EH (cell line): ENCODE measurements at places on chromosomes 7 and 10.
A peak's percentile ranks its signal among the peaks of the same experiment; 100 is the strongest.

DNA sequence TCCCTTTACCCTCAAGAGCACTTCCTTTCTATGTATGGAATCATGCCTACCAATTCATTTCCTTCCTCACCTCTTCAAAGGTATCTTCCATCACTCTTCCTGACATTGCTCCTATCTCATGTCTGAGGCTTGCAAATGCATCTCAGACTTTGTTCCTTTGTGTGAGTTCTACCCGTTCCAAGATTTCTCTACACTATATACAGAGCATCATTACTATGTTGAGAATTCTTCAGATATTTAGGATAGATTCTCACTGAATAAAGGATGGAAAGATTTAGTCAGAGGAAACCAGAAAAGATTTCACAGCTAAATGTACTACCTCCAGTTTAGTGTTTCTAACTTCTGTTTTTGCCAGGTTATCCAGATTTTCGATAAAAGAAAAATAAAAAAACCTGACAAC lies 462.7 kb downstream of the PHTF2 start:
- DNase-seq, result peak; percentile 57

DNA sequence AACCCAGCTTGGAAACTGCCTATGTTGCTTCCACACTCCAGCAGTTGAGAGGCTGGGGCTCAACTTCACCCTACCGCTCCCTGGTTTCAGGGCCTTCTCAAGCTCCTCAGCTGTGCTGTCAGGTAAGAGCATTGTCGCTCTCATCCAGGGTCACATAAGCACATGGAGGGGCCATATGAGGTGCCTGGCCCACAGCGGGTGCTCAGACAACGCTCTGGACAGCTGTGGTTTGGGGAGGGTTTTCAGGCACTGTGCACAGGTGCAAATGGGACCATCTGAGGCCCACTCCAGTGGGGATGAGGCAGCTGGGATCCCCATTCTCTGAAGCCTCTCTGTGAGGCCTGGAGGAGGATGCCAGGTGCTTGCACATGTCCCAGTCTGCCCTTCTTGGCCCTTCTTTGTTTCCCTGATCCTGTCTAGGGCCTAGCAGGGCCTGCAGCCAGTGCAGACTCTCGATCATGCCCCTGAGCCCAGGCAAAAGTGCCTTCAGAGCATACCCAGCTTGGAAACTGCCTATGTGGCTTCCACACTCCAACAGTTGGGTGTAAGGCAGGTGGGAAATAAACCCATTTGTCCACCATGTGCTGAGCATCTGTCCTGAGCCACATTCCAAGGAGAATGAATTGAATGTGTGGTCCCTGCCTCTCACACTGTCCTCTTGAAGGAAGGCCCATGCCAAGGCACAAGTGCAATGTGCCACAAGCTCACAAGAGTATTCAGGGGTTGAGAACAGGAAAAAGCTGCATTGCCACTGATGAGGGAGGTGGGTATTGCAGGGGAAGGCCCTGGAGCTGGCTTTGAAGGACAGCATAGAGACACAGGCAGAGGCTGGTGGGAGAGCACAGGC lies 40.3 kb downstream of the VSTM4 start:
- DNase-seq, result no peak

DNA sequence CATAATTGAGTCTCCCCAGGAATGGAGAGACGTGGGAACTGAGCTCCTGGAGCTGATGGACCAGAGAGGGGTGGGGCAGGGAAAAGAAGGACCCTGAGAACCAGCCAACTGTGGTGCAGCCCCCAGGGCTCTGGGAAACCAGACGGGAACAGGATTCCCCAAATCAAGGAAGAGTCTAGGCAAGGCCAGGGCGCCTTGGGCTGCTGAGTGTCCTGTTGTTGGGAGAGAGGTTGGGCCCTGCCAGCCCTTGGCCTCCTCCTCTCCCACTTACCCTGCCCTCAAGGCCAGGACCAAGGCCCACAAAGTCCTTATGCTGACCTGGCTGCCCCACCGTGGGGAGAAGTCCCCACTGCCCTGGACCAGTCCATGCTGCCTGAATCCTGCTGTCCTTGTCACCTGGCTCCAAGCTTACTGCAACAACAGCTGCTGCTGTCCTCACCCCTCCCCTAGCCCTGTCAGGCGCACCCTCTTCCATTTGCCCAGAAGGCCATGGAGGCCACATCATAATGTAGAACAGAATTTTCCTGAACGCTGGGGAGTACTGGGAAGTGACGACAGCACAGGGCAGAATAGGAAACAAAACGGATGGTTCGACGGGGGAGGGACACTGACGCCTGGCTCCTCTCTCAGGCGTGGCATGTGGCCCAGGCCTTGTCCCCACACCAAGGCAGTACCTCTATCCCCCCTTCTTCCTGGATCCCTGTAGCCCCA lies 132.9 kb upstream of the ZMIZ1 start:
- DNase-seq, result no peak

- DNase-seq, result no peak
These were observed 48.4 kb upstream of the FZD8 start for GRCh38 chr10:35690534-35690933.

- DNase-seq, result peak; percentile 77
These were observed 617.6 kb downstream of the INHBA start for GRCh38 chr7:41085244-41085643.

DNA sequence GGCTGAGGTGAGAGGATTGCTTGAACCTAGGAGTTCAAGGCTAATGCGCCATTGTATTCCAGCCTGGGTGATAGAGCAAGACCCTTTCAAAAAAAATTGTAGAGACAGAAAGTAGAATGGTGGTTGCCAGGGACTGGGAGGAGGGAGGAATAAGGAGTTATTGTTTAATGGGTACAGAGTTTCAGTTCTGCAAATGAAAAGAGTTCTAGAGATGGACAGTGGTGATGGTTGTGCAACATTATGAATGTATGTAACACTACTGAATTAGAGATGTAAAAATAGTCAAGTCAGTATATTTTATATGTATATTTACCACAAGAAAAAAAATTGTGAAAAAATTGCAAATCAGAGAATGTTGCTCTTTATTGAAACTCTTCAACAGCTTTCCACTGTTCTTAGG lies 266.5 kb upstream of the NPY start:
- DNase-seq, result no peak

DNA sequence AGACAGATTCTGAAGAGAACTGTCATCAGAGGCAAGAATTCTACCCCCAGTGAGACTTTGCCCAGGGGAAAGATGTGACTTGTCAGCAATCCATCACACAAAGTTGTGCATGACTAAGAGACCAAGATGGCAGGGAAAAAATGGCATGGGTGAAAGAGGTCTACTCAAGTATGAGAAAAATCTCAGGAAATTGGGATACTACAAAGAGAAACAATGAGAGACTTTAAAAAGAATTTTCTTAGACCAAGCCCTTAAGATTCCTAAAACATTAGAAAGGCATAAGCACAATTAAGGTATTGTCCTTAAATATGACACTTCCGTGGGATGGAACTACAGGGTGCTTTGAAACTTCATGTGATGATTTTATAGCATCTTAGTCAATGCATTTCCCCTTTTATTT lies 45.6 kb upstream of the PDE1C start:
- peak; percentile 98 for DNase-seq

DNA sequence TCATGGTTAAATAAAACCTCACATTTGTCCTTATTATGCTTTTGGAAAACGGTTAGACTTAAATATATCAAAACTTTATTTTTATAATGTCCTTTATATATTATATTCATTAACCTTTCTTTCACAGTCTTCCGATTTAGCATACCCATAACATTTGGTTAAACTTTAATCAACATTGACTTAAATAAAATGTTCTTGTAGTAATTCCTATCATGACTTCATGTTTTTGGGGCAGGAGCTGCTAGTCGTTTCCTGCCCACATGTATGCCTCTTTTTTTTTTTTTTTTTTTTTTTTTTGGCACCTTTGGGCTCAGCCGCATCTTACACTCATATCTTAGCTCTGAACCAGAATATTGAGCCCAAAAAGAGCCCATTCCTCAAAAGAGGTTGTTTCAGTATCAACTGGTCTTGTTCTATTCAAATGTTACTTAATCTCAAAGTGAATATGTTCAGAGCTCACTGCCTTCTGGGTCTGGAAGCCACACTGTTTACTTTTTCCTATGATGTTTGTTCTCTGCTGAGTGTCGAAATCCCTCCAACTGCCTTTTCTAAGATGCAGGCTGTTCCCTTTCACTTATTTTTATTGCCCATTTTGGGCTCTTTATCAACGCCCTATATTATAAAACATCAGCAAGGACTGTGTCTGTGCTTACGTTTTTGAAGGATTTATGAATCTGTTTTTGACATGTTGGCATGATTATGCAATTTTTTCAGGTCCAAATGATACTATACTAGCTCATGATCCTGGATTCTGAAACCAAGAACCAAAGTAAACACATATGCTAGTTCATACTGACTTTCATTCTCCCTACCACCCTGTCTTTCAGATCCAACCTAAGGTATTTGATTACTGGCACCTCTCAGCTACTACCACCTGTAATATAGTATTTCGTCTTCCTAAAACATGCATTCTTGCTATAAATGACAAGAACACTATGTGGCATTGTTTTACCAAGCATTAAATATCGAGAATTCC lies 914.4 kb downstream of the PCDH15 start:
- no peak for DNase-seq

DNA sequence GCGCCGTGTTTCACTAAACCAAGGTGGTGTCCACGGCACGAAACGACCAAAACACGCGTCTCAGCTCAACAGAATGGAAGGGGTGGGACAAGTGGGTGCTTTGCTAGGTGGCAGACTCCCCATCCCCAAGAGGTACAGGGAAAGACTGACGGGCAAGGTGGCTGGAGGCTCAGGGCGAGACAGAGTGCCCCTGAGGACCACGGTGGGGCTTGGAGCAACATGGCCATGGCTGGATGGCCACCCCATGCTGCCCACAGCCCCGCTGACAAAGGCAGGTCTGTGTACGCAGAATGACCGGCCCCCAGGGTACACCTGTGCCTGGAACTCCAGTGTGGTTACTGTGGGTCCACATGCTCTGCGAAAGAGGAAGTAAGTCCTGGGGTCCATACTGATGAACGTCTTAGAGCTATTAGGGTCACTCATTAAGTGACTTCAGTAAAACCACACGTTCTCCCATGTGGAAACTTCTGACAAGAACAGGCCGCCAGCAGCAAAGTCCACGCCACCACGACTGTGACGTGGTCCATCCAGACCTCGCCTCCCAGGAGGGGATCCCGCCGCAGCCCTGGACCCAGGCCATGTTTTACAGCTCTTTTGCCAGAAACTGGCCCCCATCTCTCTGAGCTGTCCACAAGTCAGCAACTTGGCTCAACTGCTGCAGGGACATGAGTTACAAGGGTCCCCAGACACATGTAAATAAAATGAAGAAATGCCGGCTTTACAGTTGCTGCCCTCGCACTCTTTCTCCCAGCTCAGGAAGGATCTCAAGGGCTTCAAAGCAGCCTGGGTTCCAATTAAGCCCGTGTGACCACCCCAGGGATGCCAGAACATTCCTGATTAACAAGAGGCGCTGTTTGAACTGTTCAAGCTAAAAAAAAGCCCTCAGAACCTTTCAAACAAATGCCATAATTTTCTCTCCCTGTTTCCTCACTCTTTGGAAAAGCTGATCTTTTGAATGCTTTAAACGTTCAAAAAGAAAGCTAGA lies 66.8 kb downstream of the MAD1L1 start:
- no peak for DNase-seq

DNA sequence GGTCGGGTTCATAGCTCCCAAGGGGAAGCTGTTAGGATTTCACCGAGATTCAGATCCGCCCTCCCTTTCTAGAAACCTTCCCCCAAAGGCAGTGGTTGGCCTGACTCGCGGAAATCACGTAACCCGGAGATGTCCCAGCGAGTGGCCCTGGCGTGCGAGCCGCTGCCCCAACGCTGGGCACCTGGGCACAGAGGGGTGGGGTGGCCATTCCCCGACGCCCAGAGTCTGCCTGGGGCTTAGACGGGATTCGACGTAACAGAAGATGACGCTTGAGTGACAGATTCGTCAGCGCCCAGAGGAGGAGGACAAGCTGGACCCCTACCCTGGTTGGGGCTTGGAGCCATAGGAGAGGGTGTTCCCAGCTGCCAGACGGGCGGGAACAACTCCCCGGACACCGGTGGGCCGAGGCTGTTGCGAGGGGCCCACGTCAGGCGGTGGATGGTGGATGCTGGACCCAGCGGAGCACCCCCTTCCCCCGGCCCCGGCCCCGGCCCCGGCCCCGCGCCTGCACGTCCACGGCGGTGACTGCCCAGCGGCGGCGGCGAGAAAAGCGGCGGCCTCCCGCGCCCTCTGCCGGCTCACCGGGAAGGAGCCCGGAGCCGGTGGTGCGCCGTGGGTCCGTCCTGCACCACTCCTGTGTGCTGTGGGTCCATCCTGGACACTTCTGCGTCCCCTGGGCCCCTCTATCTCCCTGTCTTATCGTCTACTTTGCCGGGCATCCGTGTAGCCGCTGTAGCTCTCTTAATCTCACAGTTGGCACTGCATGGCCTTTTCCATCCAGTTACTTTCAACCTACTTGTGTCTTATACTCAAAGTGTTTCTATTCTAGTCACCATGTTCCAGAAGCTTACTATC lies 35.4 kb upstream of the KNDC1 start:
- peak; percentile 8 for DNase-seq

DNA sequence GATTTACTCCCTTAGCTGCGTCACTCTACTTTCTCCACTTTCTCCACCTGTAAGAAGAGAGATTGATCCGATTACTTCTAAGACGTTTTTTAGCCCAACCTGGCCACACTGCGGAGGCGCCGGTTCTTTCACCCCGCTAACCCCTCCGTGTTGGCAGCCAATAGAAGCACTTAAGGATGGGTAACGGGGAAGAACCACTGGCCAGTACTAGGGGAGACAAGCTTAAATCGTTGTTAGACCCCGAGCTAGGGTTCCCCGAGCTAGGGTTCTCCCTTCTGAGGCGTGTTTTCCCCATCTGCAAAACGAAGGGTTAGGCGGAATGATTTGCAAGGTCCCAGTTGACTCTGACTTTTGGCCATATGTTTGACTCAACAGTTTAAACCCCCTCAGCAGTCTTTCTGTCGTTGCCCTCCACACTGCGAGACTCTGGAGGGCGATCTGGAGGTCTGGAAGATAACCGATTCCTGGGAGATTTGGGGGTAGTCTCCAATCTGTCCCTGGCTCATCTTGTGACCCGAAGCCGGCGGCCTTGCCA lies 644 bp downstream of the UMAD1 start:
- DNase-seq, result no peak

- no peak for DNase-seq
These were observed 100.3 kb downstream of the TRRAP start for GRCh38 chr7:98978672-98979071.

- peak; percentile 99 for DNase-seq
These were observed 116.2 kb downstream of the SH3PXD2A start for GRCh38 chr10:103739039-103739764.
